ENCODE measurements at places on chromosomes 16 and 17.
A peak's percentile ranks its signal among the peaks of the same experiment; 100 is the strongest.

- no peak for DNase-seq
These were observed 3.4 kb downstream of the CACNA1H start for GRCh38 chr16:1156055-1156982.

DNA sequence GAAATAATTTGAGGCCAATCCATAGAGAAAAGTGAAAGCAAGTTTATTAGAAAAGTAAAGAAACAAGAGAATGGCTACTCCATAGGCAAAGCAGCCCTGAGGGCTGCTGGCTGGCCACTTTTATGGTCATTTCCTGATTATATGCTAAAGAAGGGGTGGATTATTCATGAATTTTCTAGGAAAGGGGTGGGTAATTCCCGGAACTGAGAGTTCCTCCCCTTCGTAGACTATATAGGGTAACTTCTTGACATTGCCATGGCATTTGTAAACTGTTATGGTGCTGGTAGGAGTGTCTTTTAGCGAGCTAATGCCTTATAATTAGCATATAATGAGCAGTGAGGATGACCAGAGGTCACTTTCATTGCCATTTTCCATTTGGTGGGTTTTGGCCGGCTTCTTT is 4.4 kb downstream of the DHRS7B start:
- no peak for DNase-seq

DNA sequence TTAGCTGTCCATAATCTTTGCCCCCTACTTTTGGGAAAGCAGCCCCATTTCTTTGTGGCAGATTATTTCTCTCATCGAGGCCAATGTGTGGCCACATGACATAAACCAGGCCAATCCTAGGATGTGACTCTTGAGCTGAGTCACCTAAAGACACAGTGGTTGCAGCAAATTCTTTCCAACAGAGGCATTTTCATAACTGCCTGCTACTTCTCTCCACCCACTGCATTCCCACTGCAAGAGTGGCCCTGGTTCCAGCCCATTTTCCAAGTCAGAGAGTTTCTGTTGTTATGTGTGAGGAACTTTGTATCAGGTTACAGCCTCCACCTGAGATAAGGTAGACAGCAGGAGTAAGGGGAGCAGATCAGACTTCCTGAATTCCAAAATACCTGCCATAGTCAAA is 195.2 kb downstream of the RGS9 start:
- DNase-seq = no peak

DNA sequence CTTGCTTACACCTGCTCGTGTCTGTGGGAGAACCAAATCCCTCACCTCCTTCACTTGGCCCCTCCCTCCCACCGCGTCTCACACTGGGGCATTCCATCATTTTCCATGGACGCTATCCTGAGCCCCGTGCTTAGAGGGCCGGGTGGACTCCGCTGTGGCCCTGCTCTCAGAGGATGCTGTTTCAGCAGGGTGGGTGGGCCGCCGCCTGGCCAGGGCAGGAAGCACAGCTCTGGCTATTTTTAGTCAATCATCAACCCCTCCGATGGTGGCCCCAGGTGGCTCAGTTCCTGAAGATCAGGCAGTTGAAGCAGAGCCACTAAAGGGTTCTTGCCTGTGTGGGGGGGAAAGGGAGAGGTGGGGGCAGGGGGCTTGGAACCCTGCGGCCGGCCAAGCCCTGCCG is 230.3 kb downstream of the ENGASE start:
- DNase-seq = no peak

- DNase-seq = no peak
These were observed 4.5 kb upstream of the PRDM7 start for GRCh38 chr16:90081606-90081970.

- no peak for DNase-seq
These were observed 456.9 kb downstream of the TOX3 start for GRCh38 chr16:52090080-52090479.

- DNase-seq = no peak
These were observed 179.5 kb downstream of the PHKB start for GRCh38 chr16:47640661-47641060.

GRCh38 chr17:7843536-7844291 is 9.7 kb downstream of the KDM6B start:
- peak; percentile 79 for DNase-seq

GRCh38 chr16:592518-593306 is 2.8 kb downstream of the RAB40C start:
- DNase-seq = no peak

GRCh38 chr16:57770361-57770760 is 31.9 kb downstream of the KIFC3 start:
- no peak for DNase-seq

GRCh38 chr17:65433592-65433991 is 127.9 kb downstream of the AXIN2 start:
- no peak for DNase-seq

DNA sequence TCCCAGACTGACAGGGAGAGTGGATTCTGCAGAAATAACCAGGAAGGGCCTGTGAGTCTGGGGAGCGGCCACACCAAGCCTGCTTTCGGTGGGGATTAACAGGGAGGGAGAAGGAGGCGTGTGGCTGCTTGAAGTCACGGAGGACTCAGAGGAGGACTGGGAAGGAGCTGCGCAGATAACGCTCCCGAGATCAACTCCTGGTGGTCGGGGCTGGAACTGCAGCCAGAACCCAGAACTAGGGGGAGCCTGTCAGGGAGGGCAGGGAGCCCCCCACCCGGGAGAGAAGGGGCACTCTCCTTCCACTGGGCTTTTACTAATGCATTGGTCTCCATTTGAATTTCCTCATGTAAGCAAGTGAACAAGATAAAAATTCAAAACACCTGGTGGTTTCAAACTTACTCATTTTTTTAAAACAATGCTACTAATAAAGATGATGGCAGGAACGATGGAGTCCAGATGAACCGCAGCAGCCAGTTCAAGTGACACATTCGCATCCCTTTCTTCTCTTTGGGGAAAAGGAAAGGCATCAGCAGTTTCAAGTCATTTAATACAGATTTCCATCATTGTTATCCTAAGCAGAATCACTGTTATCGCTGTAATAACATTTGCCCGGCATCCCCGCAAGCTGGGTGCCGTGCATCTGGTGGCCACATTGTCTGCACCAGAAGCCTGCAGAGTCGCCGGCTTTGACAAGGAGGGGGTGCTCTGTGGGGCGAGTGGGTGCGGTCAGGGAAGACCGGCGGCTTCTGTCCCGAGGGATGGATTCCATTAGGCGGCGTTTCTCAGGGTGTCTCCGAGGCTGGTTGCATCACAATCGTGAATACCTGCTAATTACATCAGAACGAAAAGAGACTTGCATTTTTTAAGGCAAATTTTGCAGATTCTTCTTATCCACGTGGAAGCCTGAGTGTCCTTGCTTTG is 183.0 kb downstream of the FOXL1 start:
- peak; percentile 42 for DNase-seq

- no peak for DNase-seq
These were observed 32.2 kb downstream of the BAHCC1 start for GRCh38 chr17:81427173-81428120.

GRCh38 chr16:1908983-1909382 is 9.2 kb downstream of the HS3ST6 start:
- no peak for DNase-seq

GRCh38 chr16:1291576-1291974 is 17.9 kb upstream of the UBE2I start:
- DNase-seq = no peak

DNA sequence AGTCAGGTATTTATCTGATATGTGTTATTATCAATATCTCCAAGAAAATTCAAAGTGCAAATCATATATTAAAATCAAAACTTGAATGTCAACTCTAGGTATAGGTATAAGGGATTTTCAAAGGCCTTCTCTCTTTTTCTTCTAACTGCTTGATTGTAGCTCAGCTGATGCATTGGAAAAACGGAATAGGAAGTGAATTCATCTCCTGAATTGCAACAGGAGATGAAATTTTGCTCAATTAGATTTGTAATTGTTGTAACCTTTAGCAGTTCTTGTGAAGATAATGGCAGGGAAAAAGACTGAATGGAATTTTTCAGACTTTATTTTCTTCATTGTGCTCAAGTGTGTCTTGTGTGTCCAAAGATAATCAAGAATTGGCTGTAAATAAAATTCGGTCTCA is 190.2 kb upstream of the KCNJ16 start:
- DNase-seq = no peak

GRCh38 chr16:2212362-2213324 is 2.0 kb upstream of the BRICD5 start:
- no peak for DNase-seq

All from GM12892 (cell line).